Effector memory CD8-positive, alpha-beta T cell (primary cell): ENCODE measurements at places on chromosomes 7 and 10.

DNA sequence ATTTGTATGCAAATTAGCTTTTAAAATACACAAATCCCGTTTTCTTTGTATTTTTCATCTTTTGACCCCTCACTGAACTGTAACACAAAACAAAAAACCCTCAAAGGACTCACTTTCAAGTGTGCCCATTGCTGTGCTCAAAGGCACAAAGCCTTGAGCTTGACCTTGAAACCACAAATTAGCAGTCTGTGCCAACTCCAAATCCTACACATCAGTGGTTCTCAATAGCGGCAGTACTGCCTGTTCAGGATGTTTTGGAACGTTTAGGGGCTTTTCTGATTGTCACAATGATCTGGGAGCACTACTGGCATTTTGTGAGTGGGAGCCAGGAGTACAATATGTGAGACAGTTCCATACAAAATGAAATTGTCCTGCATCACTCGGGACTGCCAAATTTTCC is 55.5 kb downstream of the KDM7A start:
- no peak for DNase-seq

DNA sequence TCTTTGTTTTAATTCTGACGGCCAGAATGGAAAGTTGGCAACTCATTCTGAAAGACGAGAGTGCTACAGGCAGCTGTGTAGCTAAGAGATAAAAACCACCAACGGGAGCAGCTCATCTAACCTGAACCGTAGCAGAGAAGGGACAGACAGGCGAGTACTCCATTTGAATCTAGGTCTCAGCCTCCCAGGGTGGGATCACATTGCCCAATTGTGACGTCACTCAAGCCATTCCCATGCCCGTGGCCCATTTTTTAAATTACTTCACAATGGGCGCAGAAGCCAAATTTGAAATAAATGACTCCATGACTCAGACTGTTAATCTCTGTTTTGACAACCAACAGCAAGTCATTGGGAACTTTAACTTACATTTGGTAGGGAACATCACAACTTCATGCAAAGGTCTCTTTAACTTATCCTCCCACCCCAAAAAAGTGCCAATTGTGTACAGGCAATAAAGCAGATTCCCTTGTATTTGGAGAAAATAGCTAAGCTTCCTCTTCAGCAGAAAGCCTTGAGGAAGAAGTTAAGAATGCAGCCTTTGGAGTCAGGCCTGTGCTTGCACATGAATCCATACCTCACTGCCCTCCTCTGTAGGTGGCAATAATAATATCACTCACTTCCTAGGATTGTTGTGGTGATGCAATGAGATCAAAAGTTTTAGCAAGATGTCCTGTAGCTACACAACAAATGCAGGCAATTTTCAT is 93.2 kb upstream of the KIF5B start:
- no peak for DNase-seq

DNA sequence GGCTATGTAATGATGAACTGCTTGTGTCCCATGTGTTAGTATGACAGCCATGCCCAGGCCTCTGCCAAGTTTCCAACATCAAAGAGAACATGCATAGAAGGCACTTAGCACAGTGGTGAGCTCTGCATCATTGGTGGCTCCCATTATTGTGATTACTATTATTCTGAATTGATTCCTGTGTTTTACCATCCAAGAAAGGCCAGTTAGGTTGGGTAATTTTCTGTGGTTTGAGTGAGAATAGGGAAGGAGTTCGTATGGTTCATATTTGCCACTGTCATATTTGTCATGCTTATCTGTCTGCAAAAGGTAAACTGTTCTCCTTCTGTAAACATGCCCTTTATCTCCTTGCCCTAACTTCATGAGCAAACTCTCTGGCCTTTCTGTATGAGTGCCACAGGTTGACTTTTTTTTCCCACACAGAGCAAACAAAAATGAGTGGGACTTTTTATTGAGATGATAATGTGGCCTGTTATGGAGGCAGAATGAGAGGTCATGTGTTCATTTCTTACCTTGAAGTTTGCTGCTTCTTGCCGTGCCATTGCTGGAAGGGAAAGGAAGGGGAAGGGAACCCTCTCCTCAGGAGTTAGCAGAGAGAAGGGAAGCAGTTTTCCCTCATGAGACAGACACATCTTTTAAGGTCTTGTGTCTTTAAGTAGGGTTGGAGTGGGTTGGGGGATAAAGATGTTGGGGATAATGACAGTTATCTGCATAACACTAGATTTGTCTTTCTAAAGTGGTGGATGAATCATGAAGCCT is 301.9 kb downstream of the LRMDA start:
- no peak for DNase-seq

GRCh38 chr7:81190997-81191768 is 272.3 kb upstream of the SEMA3C start:
- no peak for DNase-seq

DNA sequence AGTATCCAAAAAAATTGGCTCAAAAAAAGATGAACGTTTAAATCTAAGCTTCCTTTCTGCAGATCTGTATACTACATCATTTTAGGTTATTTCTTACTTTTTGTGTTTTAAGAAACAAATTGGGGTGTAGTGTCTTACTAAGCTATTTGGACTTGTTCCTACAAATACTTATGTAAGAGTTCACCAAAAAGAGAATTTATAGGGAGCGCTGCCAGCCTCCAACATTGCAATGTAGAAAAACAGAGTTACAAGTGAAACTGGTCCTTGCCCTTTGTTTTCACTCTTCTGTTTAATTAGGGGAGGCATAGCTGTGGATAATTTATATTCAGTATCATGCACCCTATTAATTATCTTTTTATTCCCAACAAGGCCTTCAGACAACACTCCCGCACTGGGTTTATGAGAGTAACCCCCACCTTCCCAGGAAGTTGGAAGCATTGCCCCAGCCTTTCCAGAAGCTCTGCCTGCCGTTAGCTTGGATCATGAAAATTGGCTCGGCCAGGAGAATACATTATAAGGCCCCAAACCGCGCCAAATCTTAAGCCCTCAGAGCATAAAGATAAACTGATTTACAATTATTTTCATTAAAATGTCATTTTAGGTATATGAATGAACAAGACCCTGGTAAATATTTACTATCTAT is 261.8 kb upstream of the KLF6 start:
- DNase-seq, result no peak

DNA sequence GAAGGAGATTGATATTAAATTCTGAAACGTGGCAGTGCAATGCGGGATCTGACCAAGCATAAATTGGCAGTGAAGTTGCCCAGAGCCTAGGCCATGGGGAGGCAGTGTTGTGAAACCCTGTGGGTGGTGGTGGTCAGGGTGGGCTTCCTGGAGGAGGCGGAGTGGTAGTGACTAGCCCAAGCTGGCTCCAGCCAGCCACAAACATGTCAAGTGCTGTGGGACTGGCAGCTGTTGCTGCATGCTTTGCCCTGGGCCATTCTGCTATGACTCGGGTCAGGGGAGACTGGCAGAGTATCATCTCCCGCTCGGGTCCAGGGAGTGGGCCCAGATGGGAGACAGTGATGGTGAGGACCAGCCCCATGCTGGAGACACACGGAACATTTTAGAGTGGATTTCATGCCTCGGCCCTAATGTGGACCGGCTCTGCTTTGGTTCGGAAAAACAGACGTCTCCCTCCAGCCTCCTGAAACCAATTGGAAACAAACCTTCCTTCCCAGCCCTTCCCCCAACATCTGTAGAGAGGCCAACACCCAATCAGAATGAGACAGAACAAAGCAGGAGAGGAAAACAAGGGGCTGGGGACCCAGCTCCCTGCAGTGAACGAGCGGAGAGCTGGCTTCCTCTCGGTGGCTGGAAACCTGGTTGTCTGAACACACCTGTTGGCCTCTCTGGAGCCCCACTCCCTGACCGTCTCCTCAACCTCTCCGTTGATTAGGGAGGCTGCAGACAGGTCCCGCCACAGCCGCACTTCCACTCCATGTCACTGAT is 58.2 kb downstream of the TMEM270 start:
- DNase-seq, result no peak

DNA sequence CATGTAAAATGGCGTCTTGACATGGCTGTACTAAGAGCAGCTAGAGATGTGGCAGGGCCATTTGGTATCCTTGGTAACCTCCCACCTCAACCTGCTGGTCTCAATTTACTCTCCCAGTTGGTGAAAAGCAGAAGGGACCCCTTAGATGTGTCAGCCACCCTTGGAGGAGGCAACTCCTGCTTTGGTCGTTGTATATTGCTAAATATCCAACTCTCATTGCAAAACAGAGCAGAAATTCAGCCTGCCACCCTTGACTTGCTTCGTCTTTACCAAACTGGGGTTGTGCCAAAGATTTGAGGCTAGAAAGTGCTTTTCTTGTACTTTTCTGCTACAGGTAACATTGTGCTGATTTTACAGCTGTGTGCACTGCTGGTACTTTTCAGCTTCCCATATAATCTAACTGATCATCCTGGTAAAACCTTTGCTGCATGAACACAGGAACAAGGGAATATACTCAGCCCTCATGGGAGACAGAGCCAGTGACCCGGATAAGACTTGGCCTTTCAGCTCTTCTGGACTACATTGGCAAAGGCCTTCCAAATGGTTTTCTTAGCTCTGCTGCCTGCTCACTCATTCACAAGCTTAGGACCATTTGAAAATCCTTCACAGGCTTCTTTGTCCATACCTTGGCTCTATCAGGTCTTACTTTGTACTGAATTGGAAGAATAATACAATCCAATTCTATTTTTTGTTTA is 2.2 kb upstream of the VSTM4 start:
- DNase-seq, result no peak

GRCh38 chr7:46206476-46207060 is 285.5 kb upstream of the IGFBP3 start:
- no peak for DNase-seq

GRCh38 chr7:108838198-108838597 is 268.5 kb downstream of the DNAJB9 start:
- DNase-seq, result no peak

DNA sequence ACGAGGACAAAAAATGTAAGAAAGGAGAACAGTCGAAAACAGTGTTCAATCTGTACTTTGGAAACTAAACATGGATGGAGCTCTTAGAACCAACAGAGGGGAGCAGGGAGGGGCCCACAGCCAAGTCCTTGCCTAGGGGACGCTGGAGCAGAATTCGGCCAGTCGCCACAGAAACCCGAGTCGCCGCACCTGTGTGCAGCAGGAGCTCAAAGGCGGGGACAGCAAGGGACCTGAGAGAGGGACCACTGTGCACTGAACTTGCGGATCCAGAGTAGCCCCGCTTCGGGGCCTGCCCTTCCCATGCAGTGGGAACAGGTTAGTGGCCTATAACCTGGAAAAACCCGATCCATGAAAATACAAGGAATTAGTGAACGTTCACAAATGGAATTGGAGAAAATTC is 68.1 kb downstream of the SEC61G start:
- no peak for DNase-seq

DNA sequence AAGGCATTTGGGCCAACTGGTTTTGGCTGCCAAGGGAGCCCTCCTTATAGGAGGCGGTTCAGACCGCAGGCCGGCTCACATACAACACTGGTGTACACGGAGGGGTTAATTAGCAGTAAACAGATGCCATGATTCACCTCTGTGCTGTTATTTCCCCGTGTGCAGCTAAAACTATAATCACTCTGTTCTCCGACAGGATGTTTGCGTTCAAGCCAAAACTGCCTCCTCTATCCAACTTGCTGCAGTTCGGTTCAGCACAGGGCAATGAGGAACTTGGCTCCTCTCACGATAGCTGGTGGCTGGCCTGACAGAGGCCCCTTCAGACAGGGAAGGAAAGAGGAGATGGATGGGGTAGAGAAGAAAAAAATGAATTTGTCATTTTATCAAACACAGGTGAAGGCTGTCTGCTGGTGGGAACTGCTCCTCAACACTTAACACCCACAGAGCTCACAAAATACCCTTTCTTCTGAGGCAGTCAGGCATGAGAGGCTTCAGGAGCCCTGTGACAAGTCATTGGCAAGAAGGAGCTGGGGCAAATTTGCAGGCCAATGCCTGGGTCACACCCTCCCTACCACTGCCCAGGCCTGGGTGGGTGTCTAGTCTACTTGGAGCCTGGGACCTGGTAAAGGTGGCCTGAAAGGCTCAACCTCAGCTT is 24.0 kb downstream of the KCNMA1 start:
- DNase-seq, result no peak

- no peak for DNase-seq
Observed at GRCh38 chr7:33459340-33459751, 330.0 kb downstream of the BBS9 start.

- no peak for DNase-seq
Observed at GRCh38 chr10:13701157-13701919, 114.6 kb downstream of the PRPF18 start.

DNA sequence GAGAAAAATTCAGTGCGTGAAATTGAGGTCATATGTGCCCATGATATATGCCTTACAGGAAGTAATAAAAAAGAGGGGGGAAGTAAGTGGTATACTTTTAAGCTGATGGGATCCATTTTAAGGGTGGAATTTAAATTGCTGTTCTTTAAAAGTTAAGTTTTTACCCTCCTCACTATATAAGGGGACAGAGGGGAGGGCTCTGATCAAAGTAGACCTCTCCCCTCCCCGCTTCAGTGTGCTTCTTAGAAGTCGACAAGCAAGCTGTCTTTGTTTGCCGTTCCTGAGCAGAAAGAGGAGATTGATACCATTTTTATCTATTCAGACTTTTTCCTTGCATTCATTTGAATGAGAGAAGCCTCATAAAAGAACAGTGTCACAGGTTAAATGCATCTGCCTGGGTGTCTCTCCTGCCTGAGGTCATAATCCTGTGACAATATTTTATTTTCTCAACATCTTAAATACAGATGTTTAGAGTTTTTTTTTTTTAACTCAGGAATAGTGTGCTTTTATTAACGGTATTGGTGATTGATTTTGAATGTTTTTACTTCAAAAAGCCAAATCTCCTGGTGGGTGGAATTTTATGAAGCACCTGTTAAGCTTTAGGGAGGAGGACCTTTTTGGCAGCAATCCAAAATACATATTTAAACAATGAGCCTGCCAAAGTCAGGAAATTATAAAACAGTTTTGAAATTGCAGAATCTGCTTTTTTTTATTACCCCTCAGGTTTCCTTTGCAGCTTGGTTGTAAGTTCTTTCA is 141.7 kb downstream of the KAT6B start:
- DNase-seq, result no peak

GRCh38 chr7:28230261-28230660 is 49.7 kb upstream of the JAZF1 start:
- no peak for DNase-seq

GRCh38 chr7:104252409-104253134 is 44.8 kb upstream of the ORC5 start:
- no peak for DNase-seq
